Activated CD4-positive, alpha-beta T cell treated with anti-CD3 and anti-CD28 coated beads, Interleukin-10, Interleukin-2, amounts not matched to agents 100 ng/mL and 50 ng/mL, durations not matched to agents 16 hours and 8 hours (primary cell): ENCODE measurements at places on chromosomes 2 and 18.

DNA sequence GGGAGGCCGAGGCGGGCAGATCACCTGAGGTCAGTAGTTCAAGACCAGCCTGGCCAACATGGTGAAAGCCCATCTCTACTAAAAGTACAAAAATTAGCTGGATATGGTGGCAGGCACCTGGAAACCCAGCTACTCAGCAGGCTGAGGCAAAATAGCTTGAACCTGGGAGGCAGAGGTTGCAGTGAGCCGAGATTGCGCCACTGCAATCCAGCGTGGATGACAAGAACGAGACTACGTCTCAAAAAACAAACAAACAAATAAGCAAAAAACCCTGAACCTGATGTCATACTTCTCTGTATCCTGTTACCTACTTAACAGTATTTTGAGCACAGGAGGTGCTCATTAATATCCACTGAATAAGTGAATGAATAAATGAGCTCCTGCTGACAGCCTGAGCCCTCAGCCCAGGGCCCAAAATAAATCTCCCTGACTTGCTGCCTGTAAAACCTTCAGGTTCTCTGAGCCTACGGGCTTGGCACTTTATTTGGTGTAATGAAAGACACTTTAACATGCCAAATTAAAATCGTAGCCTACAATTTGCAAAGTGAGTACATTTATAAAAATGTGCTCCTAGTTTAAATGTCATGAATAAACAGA is 215.1 kb downstream of the ZNF385B start:
- no peak for DNase-seq

- no peak for DNase-seq
Observed at GRCh38 chr2:73935641-73936040, 9.0 kb downstream of the DGUOK start.

DNA sequence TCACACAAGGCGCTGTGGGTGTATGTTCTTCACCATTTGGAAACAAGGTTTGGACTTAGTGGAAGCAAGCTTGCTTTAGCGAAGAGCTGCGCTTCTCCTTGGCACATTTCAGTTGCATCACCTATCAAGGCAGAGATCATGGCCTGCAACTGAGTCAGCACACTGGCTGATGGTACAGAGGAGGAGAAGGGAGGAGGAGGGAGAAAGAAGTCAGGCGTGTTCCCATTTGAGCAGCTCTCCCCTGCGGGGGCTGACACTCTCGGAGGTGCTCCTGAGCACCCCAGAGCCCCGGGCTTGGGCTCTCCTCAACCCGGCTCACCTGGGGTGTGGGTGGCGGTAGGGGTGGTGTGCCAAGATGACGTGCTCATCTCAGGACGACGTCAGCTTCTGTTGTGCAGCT is 6.0 kb upstream of the SERPINB5 start:
- DNase-seq, result no peak

GRCh38 chr2:196330645-196331044 is 159.3 kb upstream of the STK17B start:
- DNase-seq, result no peak

GRCh38 chr2:213147538-213147937 is 3.9 kb downstream of the IKZF2 start:
- DNase-seq, result peak; percentile 13

DNA sequence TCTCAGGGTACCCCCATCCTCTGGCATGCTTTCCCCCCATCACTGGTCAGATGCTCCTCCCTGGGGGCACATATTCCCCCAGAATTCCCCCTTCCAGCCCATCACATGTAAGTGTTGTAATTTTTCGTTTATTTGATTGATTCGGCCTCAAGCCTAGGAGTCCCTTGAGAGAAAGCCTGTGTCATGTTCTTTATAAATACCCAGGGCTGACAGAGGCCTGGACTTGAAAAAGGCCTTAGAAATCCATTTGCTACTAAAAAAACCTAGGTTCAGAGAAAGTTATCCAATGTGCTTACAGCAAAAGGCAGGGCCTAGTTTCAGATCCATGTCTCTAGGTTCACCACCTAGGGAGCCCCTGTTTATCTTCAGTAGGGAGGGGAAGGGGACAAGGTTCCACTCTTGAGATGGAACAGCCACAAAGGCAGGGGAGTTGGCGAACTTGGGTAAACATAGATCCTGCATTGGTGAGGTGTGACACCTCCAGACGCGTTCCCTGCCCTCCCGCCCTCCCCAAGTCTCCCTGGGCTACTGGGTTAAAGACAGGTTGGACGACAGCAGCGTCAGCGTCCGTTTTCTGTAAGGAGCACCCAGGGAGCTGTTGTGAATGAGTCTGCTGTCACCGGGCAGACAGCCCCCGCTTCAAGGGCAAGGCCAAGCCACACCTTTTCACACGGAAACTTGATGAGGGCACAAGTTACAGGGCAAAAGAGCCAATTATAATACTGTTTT is 147.8 kb downstream of the EN1 start:
- no peak for DNase-seq

DNA sequence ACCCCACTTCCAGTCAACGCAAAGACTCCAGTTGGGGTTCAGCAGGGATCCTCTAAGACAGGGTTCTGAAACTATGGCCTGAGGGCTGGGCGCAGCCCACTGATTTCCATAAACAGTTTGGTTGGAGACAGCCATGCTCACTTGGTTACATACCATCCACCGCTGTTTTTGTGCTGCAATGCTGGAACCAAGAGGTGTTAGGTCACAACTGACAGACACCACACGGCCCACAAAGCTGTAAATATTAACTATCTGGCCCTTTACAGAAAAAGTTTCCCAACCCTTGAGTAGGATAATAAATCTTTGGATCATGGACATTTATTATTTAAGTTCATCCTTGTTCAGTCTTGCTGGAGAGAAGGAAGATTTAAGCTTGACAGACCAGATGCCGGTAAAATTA is 8.4 kb upstream of the CD226 start:
- DNase-seq, result peak; percentile 60

DNA sequence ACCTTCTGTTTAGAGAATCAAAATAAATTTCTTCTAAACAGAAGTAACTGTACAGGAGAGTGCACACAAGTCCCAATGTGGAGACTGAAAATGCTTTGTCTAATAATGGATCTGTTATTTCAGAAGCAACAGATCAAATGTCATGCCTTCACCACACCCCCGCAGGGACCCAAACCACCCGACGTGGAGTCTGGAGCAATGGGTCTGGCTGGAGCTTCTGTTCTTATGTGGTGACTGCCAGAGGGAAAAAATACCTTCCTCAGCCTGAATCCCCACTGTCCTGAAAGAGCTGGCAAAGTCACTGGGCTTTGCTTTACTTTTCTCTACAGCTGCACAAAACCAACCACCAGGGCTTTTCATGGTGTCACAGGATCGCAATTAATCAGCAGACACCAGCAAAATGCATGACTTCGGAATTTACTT is 119.0 kb upstream of the ZFP36L2 start:
- no peak for DNase-seq

DNA sequence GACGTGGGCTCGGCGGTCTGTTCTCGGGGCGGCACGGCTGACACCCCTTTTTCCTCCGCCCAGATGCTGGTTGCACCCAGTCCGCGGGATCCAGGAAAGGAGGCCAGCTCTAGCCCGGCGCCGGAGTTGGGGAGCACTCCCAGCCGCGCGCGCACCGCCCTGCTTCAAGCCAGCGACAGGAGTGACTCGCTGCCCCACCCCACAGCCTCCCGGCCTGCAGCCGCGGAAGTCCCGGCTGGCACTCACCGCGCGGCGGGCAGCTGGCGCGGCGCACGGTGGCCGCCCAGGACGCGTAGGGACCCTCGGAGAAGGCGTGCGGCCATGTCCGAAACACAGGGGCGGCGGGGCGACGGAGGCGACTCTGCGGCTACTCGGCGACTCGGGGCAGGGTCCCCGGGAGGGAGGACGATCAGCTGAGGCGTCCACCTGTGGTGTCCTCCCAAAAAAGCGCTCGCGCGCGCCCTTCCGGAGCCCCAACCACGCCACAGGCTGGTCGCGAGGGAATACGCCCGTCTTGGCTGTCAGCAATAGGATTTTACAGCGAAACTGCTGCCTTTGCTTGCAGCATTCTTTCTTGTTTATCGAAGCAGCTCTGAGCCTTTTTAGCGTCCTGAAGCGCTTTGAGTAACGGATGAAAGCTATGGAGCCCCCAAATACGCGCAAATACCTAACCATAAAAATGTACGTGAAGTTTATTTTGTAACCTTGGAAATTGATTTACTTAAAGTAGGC is at the start of gene ACADL:
Gene ACADL (minus strand): TSS at position 507 of the 732 bp plus-strand sequence. CDS start 184 bp downstream, at position 323.
- peak; percentile 13 for DNase-seq

DNA sequence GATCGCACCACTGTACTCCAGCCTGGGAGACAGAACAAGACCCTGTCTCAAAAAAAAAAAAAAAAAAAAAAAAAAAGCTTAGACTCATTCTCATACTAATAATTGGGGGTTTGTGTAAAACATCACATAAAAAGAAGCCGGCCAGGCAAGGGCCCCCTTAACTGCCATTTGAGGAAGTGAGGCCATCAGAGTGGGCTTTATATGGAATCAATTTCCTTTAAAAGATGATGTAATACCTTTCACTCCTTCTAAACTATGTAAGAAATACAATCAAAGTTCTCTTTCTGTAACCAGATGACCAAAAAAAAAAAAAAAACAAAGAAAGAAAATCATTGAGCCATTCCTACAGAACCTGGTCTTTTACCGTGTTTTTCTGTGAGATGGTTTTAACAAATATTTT is 13.1 kb upstream of the GPR55 start:
- DNase-seq, result no peak

DNA sequence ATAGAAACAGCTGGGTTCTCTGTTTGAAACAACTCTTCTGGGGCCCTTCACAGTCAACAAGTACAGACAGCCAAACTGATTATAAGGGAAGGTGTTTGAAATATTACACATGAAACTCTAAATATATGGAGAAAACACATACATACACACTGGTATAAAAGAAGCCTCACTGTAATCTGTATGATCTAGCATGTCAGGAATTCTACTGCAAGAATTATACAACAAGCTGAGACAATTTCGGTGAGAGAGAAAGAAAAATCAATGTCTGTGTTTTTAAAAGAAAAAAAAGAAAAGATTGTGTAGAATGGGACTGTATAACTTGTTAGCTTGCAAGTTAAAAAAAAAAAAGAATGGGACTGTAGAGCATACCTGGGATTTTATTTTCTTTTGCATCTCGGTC is 26.3 kb downstream of the IRS1 start:
- no peak for DNase-seq

DNA sequence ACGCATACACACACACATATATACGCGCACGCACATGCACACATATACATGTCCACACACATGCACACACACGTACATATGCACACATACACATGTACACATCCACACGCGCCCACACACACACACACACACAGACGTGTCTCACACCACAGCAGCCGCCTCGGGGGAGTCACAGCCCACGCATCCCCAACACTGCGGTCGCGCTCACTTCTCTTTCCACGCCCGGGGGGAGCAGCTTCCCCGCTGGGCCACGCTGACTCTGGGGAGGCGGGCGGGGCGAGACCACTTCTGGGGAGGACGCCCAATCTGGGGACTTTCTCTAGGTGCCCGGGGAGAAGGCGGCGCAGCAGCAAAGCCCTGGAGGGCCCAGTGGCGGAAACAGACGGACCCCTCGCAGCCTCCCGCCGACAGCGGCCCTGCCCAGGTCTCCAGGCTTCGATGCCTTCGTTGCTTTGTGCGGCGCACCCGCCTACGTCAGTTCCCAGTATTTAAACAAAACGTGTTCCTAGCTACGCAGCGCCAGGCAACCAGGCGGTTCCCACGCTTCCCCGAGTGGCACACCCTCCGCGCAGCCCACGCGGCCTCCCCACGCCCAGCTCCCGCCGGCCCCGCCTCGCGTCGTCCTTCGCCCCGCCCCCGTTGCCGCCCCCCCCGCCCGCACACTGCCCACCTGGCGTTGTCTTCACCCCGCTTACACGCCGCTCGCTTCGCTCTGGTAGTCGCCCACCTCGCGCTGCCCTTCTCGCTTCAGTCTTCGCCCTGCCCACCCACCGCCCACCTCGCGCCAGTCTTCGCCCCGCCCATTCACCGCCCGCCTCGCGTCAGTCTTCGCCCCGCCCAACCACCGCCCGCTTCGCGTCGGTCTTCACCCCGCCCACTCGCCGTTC is 810 bp upstream of the RBFA start:
- no peak for DNase-seq

DNA sequence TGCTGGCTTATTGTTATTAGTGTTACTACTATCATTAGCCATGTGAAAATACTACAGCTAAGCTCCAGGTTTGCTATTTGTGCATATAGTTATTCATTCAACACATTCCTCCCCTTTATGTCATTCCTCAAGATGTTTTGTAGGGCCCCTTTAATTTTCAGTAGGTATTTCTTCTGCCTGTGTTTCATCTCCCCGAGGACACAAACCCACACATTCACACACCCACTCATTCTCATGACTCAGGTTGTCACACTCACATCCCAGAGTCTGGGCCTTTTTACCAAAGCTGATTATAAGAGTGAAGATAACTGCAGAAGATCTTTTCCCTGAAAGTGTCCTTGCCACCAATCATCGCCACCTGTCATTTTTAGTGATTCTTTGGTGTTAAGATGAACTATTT is 68.6 kb upstream of the SPOPL start:
- no peak for DNase-seq

GRCh38 chr2:68925295-68925896 is 27.3 kb downstream of the GKN2 start:
- DNase-seq, result peak; percentile 69

- no peak for DNase-seq
Observed at GRCh38 chr2:61677942-61678341, 139.8 kb upstream of the XPO1 start.
